Activated T-cell treated with anti-CD3 and anti-CD28 coated beads, Interleukin-2, amount 50 U/mL, for 4 hours (primary cell): ENCODE measurements at places on chromosomes 16 and 17. TPM values are rescaled to one million over a fixed set of nuclear protein-coding genes. Genes with fewer than 3 reads are reported as not detected.

ATXN7L3 gene
- 110 TPM for total RNA-seq

GRAP gene
- 6.8 TPM for total RNA-seq

NME4 gene
- 52.7 TPM for total RNA-seq

C17orf58 gene
- 14.9 TPM for total RNA-seq

- DNase-seq: peak; percentile 38
Observed at GRCh38 chr16:1054660-1055556, 17.6 kb upstream of the SSTR5 start.

DNA sequence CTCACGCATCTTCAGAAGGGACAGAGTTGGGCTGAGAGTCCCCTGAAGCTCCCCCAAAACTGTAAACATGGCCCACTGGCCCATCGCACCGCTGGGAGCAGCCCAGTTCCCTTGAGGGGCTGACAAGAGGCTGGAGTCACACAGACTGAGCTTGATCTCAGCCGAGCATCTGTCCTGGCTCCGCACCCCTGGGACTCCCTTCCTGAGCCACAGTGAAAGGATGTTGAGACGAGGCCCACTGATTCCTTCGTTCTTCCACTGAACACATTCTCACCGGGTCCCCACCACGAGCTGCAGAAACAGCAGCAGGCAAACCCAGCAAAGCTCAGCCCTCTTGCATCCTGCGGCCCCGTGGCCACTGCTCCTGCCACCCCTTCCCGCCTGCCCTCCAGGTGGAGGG is 145.9 kb upstream of the CIBAR2 start:
- DNase-seq: no peak

DNA sequence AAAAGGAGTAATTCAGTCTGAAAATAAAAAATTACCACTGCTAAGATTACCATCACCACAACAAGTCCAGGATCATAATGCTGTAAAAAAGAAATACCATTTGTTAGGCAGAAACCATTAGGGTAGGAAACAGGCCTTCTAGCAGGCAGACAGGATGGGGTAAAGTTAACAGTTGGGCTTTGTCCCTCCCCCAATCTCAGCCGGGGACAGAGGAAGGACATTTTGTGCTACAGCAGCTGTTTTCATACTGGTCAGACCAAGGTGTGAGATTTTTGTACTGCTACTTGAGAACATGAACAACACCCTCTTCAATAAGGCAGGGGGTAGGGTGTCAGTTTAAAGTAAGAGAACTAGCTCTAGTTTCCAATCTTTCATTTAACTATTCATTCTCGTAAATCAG is 49.2 kb upstream of the ITGA2B start:
- DNase-seq: no peak

DNA sequence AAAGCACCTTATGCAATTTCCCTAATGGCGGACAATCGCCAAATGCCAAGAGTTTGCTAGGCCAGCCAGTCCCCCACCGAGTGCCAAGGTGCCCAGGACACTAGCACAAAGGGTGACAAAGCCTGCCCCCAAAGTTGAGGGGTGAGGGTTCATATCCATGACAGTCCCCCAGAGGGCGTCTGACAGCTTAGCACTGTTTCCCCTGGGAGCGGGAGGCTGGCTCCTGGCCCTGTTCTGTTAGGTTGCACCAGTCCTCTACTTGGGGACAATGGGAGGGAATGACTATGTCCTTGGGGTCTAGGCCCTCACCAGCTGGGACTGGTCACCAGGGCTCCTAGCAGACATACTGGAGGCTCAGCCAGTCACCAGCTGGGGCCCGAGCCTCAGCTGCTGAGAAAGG is 66.9 kb downstream of the MYO18A start:
- DNase-seq: no peak

DNA sequence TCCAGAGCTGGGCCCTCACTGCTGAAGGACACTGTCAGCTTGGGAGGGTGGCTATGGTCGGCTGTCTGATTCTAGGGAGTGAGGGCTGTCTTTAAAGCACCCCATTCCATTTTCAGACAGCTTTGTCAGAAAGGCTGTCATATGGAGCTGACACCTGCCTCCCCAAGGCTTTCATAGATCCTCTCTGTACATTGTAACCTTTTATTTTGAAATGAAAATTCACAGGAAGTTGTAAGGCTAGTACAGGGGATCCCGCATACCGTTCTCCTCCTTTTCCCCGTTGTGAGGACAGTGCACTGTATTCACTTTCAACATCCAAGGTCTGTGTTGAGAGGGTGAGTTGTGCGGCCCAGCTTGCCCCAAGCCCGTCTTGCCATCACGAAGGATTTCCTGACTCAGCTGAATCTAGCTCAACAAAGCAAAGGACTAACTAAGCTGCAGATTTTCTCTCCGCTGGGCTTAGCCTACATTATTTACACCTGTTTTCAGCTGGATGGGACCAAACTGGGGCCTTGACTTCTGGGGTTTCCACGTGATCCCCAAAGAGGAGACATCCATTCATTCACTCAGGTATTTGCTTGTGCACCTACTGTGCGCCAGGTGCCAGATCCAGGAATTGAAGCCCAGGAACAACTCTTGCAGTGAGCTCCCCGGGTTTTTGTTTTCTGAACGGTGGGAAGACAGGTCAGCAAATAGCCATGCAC is 5.2 kb upstream of the TMEM235 start:
- DNase-seq: no peak

GRCh38 chr17:57782647-57783337 is 37.7 kb upstream of the CCDC182 start:
- no peak for DNase-seq

GRCh38 chr17:45906927-45907622 is 12.7 kb downstream of the MAPT start:
- no peak for DNase-seq
